ENCODE measurements at places on chromosomes 7 and 10.

GRCh38 chr7:95322396-95322795 lies 1.9 kb downstream of the PON1 start:
- no peak for DNase-seq

DNA sequence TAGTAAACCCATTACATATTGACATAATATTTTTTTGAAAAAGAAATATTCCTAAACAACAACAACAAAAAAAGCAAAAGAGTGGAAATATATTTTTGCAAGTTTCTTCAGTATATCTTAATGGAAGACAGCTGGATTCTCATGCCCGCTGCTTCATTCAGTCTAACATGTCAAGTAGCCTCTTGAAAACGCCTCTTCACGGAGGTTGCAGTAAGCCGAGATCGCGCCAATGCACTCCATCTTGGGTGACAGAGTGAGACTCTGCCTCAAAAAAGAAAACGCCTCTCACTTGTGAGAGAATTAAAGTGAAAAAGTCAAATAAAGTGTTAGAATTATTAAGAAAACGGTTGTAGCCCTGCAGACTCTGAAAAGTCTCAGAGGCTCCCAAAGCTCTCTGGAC lies 1.3 kb downstream of the CUTC start:
- no peak for DNase-seq

- no peak for DNase-seq
Observed at GRCh38 chr10:58044072-58044471, 223.6 kb downstream of the IPMK start.

GRCh38 chr7:158831738-158832091 lies 2.4 kb upstream of the ESYT2 start:
- DNase-seq, result no peak

DNA sequence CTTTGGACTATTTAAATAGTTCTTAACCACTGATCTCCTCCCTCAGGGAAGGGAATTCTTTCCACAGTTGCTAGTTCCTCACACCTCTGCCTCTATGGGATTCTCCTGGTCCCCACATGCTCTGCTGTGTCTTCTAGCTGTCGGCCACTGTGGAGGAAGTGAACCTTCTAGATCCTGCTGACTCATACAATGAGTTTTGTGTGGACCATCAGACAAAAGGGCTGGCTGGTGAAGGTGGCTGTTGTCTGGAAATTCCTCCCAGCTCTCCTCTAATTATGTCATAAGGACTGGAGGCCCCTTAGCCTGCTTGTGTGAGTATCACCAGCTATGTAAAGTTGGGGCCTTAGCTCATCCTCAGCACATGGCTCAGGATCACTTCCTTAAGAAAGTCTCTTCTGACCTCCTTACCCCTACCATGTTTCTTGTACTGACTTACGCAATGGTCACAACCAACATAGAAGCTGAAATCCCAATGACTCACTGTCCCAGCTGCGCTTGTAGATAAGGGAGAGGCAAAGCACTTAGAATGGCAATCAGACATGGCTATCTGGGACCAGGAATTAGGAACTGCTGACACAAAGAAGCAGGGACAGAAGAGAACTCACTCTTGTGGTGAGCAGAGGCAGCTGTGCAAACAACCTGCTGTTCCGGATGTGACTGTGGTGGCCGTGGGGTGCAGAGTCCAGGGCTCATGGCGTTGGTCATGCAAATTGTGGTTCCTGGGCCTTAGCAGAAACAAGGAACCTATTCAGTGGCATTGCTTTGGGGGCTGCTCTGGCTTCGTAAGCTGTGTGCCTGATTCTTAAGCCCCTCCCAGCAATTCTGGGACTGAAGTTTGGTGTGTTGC lies 2.5 kb upstream of the MACC1 start:
- peak; percentile 83 for DNase-seq

- no peak for DNase-seq
Observed at GRCh38 chr7:151087245-151088018, 1.2 kb downstream of the AGAP3 start.

DNA sequence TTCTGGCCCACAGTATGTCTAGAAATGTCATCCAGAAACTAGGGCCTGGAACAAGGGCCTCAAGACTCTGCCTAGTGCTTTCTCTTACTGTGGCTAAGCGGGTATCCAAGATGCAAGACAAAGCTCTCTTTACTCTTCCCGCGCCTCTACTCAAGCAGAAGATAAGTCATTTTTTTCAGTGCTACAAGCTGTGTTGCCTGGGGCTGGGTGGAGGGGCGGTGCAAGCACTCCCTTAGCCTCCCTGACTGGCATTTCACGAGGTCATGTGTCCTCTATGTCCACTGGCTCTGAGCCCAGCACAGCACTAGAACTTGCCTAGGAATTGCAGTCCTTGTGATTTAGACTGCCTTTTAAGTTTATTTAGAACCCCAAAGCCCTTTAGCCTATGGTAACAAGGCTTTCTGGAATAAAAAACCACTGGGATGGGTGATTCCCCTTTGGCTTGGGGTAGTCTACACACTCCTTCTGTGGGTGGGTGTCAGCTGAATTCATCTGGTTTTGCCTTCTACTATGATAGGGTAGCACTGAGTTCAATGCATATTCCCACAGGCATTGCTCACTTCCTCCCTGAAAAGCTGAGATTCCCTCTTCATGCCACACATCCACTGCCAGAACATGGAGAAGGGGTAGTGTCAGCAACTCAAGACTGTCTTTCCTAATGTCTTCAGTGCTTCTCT lies 371.8 kb upstream of the KCND2 start:
- no peak for DNase-seq

DNA sequence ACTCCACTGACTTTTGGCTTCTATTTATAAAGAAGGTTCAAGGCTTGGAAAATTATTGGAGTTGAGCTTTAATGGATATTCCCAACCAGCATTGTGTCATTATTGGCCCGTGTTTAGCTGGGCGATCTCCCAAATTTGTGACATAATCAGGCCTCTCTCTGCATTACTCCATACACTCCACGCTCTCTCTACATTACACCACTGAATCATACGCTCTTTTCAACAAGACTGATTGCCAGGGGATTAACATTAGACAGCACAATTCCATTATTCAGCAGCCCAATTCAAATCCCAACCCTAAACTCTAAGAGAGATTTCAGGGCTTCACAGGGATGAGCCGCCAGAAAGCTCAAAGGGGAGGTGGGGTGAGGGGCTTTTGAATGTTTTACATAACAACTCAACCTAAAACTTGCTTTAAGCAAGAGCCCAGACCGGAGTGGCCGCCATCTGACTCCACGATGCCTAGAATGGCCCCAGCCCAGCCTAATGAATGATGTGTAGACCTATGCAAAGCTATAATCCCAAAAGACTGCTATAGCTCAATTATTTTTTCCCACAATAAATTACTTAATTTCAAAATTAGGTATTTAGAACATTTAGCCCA lies 61.8 kb downstream of the FGFR2 start:
- no peak for DNase-seq

DNA sequence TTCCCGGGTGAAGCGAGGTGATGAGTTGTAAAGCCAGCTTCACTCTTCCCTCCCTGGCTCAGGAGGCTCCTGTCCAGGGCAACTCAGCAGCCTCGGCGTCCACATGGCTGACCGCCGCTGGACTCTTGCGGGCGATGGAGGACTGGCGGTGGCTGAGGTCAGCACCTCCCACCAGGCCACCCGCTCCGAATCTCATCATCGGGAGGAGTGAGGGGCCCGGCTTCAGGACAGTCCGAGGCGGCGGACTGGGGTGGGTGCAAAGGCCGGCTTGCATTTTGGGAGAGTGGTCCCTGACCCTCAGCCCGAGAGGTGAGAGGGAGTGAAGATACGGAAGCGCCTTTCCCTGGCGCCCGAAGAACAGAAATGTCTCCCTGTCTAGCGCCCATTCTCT lies 759 bp downstream of the DNAJB12 start:
- no peak for DNase-seq

DNA sequence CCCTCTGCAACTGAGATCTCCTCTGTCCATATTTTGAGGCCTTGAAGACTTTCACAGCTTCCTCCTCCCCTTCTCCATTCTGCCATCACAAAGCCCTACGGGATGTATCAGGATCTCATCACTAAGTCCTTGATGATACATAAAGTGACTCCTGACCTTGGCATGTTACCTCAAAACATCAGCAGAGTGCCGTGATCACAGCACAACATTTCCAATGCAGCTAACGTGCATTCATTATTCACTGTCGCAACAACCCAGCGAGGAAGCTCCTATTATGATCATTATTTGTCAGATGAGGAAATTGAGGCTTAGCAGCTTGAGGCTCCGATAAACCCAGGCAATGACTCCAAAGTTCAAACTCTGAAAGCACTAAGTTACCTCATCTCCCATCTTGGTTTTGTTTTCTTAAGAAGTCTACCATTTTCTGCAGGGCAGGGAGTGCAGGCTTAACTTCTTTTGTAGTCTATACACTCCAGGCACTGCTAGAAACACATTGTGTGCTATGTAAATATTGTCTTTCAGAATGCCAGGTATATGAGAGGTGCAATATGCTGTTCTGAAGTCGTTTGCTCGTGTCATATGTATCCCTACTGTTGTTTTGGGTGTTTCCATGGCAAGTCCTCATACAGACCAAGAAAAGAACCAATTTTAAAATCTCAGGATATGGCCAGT lies 80.6 kb upstream of the C1QL3 start:
- no peak for DNase-seq

GRCh38 chr10:132391676-132392020 lies 5.4 kb upstream of the PWWP2B start:
- no peak for DNase-seq

DNA sequence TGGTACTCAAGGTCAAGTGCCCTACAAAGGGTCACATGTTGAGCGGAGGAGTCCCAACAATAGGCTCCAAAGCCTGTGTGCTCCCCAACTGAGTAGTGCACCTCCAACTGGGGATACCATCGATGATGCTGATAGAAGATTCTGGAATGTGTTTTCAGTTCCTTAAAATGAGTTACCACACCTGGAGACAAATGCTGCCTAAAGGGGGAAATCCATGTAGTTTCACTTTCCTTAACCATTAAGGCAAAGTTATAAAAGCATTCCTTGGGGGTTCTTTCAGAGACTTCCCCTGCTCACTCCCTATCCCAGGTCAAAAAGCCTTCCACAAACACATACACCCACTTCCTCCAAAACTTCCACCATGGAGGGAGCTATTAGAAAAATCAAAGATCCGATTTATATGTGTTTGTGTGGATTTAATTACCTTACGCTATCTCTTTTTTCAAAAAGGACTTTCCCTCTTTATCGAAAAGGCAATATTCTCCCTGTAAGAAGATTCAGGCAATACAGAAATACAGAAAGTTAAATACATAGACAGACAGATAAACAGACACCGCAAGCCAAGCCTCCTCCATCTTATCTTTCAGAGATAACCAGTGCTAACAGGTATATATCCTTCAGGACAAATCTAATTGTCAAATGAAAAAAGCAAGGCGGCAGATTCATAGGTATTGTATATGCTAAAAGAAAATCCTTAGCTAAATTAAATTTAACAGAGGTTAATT lies 135.9 kb upstream of the ASAH2 start:
- DNase-seq, result peak; percentile 10

DNA sequence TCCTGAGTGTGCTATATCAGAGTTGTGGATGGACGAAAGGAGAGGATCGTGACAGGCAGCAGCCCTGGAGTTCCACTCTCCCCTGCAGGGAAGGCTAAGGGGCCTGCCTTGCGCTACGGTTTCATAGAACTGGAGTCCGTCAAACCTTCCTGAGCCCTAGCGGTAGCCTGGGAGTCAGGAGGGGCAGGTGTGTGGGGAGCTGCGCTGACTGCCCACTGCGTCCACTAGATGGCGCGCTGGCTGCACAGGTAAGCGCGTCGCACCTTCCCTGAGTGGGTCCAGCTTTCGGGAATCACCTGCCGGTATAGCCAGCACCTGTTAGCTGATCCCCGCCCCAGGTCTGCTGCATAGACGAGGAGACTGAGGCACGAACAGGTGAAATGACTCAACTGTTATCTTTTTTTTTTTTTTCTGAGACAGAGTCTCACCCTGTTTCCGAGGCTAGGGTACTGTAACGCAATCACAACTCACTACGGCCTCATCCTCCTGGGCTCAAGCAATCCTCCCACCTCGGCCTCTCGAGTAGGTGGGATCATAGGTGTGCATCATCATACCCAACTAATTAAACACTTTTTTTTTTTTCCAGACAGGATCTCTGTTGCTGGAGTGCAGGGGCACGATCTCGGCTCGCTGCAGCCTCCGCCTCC lies 20.2 kb upstream of the BAIAP2L1 start:
- peak; percentile 73 for DNase-seq

GRCh38 chr10:63829573-63830149 lies 308.5 kb downstream of the REEP3 start:
- DNase-seq, result no peak

GRCh38 chr10:31607481-31607880 lies 288.5 kb downstream of the ZEB1 start:
- DNase-seq, result no peak

DNA sequence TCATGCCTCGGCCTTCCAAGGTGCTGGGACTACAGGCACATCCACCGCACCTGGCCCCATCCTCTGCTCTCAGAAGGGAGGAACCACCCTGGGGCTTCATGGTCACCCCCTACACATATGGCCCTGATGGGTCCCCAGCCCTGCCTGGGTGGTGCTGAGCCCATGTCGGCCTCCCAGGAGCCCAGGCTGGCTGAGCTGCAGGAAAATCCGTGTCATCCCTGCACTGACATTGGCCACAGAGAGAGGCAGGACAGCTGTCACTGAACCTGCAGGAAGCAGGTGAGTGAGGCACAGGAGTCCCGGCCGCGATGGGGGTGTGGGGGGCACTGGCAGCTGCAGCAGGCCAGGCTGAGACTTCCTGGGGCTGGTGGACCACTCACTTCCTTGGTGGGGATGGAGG lies 8.0 kb downstream of the GRIFIN start:
- no peak for DNase-seq

- DNase-seq, result no peak
Observed at GRCh38 chr7:107319724-107320228, 150.1 kb upstream of the GPR22 start.

DNA sequence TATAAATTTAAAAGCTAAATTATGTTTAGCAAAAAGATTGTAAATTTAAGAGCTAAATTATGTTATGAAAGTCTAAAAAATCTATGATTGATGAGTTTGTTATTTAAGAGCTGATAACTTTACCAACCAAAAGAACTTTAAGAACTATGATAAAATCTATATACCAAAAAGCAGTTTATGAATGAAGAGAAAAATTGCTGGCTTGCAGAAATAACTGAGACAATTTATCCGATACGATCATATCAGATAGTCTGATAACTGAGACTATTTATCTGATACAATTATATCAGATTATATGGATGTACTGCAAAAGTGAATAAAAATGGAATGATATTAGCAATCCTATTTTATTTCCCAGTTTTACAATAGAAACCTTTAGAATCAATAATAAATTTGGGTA lies 50.2 kb downstream of the IQUB start:
- no peak for DNase-seq

GRCh38 chr10:71314028-71314693 lies 4.9 kb upstream of the SLC29A3 start:
- DNase-seq, result peak; percentile 70

GRCh38 chr7:75611557-75612178 lies 119.5 kb downstream of the SPDYE5 start:
- no peak for DNase-seq

GRCh38 chr7:3206101-3206500 lies 95.0 kb upstream of the SDK1 start:
- no peak for DNase-seq

DNA sequence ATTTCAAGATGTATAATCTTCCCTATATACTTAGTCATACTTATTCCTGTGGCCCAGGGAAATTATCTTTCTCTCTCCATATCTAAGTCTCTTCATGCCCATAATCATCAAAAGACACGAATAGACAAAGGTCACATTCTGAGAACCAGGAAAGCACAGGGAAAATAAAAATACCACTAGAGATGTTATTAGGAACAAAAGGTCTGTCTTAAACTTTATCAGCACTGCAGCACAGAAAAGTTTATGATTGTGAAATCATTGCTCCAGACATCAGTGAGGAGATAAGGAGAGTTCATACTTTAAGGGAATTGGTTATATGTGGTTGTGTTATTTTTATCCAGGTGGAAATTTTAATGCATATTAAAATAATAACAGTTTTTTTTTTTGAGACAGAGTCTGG lies 974.6 kb upstream of the CELF2 start:
- no peak for DNase-seq

All from OCI-LY7 (cell line).